ENCODE measurements at places on chromosomes 12 and 14. TPM values are rescaled to one million over a fixed set of nuclear protein-coding genes. Genes with fewer than 3 reads are reported as not detected.

SRGAP1 gene
- 3.4 TPM for total RNA-seq

SLC8A3 gene
- 0.07 TPM for total RNA-seq

KRT79 gene
- not detected for total RNA-seq

FAM177A1 gene
- 40.5 TPM for total RNA-seq

KRT72 gene
- not detected for total RNA-seq

CISTR gene
- not detected for total RNA-seq

NANOG gene
- 211 TPM for total RNA-seq

ERP27 gene
- not detected for total RNA-seq
